ENCODE measurements at places on chromosomes 12 and 14.

DNA sequence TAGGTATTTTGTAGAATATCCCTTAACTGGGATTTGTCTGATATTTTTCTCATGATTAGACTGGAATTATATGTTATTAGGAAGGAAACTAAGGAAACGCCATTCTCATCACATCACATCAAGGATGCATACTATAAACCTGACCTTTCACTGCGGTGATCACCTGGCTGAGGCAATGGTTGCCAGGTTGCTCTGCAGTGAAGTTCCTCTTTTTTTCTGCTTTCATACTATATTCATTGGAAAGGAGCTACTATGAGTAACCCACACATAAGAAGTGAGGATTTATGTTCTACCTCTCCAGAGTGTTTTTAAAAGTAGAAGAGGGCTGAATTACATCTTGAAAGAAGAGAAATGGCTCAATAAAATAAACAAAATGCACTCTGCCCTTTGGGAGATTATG lies 31.0 kb upstream of the GRIP1 start:
- DNase-seq, result no peak

- DNase-seq, result no peak
Observed at GRCh38 chr12:77218278-77218677, 152.9 kb upstream of the E2F7 start.

DNA sequence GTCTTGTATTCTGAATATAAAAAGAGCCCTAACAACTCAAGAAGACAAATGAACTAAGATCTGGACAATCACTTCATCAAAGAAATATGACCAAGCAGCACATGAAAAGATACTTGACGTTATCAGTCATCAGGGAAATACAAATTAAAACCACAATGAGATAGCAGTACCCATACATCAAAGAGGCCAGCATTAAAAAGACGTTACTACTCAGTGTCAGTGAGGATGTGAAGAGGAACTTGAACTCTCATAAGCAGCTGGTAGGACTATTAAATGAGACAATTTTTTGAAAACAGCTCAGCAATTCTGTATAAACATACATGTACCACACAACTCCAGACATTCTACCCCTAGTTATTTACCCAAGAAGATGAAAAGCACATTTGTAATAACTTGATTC lies 55.9 kb downstream of the FERMT2 start:
- DNase-seq, result no peak

- DNase-seq, result no peak
Observed at GRCh38 chr14:59870277-59871165, at the start of gene RTN1. RTN1 (minus strand) TSS chr14:59870776; CDS start chr14:59870630, 146 bp downstream.

DNA sequence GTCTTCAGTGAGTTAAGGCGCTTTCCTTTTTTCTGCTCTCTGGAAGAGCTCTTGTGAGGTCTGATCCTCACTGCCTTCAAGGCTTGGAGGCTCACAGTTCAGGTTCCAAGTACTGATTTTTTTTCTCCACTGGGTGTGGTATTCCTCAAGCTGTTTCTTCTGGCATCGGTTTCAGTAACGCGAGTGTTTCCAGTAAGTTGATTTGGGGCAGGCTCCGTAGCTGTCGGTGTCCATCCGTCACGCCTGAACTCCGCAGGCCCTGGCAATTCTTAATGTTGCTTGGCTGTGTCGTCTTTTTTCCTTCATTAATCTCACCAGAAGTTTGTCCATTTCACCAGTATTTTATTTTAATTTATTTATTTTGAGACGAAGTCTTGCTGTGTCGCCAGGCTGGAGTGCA lies 30.6 kb downstream of the LRCOL1 start:
- no peak for DNase-seq

DNA sequence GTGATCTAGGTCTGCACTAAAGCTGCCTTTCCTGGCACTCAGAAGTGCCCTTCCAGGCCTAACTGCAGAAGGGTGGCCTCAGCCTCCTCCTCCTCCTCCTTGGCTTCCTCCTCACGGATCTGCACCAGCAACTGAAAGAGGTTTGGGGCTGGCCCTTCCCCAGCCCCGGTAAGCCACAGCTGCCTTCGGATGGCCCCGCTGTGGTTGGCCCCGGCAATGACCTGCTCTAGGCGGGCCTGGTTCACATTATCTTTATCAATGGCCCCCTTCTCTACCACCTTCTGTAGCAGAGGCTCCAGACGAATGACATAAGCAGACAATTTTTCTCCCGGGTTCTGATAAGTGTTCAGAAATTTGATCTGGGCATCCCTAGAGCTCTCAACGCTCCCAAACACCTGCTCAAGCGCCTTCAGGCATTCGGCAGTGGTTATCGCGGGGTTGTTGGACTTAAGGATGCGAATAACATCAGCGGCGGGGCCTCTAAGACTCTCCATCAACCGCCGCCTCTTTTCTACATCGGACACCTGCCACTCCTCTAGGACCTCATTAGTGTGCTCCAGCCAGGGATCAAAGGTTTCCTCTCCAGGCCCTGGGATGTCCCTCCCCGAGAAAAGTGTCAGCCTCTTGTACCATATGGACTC lies 1.5 kb downstream of the PNMA1 start:
- DNase-seq, result no peak

DNA sequence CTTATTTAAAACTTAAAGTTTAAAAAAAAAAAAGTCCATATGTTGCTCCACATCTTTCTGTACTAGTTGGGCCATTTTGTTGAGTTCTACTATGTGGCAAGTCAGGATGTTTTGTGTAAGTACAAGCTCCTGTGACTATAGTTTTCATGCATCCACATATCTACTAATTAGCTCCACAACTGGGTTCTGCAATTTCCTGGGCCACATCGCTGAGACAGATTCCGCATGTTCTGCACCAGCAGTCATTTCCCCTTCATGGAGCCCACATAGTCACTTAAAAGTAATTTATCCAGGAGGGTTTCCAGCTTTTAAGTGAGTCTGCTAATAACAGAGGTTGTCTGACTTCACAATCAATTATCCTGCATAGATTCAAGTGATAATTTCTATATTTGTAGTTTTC lies 461.4 kb downstream of the ZFP36L1 start:
- no peak for DNase-seq

GRCh38 chr14:31921721-31922120 lies 155.4 kb upstream of the ARHGAP5 start:
- no peak for DNase-seq

DNA sequence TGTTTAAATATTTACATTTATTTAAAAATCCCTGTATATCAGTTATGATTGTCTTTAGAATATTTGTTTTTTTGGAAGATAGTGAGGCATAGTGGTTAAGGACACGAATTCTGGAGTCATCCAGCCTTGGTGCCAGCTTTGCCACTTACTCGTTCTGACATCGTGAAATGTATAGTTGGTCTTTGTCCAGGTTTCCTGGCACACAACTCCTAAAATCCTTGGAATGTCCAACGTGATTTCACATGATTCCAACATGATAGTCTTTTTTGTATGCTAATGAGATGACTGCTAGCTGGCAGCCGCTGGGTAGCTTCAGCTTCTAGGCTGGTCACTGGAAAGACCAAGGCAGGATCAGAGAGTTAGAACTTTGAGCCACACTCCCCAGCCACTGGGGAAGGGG lies 64.8 kb downstream of the PRICKLE1 start:
- DNase-seq, result no peak

- no peak for DNase-seq
Observed at GRCh38 chr12:51951843-51952722, 584 bp downstream of the ACVR1B start.

DNA sequence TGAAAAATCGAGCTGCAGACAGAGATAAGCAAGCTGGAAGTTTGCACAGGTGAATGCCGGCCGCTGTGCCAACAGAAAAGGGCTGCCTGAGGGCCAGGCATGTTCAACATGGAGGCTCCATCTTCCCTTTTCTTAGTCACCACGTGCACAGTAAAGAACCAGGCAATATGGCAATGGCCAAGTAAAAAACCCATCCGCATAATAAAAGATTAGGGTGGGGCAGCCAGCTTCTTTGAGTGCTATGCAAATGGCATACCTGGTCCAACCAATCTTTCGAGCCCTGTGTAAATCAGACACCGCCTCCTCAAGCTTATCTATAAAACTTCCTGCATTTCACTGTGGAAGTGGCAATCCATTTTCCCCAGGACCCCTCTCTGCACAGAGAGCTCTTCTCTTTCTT lies 16.7 kb downstream of the PNP start:
- DNase-seq, result no peak

- DNase-seq, result no peak
Observed at GRCh38 chr14:58535044-58535443, 102.7 kb upstream of the DACT1 start.

DNA sequence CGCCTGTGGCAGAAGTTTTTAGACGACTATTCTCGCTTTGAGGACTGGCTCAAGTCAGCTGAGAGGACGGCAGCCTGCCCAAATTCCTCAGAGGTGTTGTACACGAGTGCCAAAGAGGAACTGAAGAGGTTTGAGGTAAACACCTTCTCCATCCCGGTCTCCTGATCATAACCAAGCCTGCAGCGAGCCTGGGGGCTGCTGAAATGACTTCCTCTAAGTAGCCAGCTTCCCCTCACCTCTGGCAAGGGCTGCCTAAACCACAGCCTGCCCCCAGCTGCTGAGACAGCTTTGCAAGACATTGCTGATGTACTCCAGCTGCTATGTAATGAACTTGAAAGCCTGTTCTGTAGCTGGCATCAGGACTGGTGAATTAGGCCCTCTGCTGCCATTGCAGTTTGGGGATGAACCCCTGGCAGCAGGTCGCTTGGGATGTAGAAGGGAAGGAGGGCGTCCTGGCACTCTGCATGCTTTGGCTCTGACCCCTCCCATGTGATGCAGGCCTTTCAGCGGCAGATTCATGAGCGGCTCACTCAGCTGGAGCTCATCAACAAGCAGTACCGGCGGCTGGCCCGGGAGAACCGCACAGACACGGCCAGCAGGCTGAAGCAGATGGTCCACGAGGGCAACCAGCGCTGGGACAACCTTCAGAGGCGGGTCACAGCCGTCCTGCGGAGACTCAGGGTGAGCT lies 84.6 kb downstream of the ESR2 start:
- DNase-seq, result no peak

GRCh38 chr12:106773286-106774004 lies 1.0 kb upstream of the RIC8B start:
- DNase-seq, result no peak

- no peak for DNase-seq
Observed at GRCh38 chr14:52769887-52770286, 21.5 kb downstream of the GNPNAT1 start.

GRCh38 chr12:67477681-67478265 lies 170.8 kb upstream of the DYRK2 start:
- no peak for DNase-seq

- no peak for DNase-seq
Observed at GRCh38 chr12:119036878-119037825, 55.8 kb downstream of the SRRM4 start.

DNA sequence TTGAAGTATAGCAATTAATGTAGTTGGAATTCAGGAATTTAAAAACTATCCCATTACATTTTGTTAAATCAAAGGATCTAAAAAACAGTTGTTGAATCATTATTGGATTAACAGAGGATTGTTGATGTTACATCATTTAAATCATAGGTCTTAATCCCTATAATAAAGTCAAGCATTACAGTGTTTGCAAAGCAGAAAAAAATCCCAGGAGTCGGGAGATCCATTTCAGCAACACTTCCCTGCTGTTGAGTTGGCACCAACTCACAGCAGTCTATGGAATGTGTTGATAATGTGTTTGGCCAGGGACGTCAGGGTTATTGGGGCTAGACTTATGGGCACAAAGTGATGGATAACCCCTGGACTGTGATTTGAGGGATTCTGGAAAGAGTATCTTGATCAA lies 99.1 kb upstream of the TMTC1 start:
- no peak for DNase-seq

DNA sequence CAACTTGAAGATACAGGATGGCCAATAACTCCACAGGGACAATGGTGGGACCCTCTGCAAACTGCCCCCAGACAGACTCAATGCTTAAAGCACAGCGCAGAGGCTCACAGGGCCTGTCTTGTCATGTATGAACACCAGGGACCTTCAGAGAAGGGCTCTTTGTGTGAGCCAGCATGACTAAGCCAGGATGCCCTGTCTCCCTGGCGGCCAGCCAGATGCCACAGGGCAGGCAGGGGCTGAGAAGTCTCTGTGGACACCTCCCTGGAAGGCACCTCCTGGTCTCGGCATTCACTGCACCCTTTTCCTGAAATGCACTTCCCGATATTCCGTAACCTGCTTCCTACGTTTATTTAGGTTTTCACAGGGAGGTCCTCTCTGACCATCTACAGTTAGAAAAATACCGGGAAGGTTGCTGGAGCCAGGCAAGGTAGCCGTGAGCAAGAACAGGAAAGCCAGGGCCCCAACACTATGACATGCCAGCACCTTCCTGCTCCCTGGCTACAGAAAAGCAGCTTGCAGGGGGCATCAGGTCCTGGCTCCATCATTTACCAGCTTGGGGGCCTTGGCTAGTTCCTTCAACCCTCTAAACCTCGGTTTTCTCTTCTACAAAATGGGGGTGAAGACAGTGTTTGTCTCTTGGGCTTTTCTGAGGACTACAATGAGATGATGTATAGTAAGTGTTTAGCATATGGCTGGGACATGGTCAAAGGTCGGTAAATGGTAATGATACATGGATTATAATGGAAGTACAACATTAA lies 65.0 kb downstream of the PITPNM2 start:
- no peak for DNase-seq

DNA sequence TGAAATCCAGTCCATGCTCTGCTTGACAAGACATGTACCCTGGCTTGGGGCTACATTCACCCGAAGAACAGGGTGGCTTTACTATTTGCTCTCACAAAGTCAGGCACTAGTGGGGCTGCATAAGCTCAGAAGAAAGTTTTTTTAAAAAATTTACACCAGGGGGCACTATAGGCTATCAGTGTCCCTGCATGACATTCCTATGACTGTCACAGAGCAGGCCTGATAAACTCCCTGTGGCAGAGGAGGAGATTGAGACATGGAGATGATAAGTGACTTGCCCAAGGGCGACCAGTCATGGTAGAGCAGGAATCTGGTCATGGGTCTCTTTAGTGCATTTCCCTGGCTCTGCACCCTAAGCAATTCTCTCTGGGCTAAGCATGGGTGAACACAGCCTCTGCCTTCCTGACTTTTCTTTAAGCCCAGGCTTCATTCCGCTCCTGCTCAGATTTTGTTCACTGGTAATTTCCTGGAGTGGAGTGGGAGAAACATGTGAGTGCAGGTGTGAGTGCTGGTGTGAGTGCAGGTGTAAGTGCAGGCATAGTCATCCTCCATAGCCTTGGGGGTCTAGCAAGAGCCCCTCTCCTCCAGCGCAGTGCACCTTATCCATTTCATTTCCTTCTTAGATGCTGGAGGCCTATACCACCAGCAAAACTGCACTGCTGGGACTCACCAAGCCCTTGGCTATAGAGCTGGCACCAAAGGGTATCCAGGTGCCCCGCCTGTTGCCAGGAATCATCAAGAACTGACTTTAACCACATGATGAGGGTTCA lies 91.6 kb downstream of the DHRS2 start:
- DNase-seq, result no peak

- DNase-seq, result no peak
Observed at GRCh38 chr12:124786061-124786964, 77.4 kb downstream of the SCARB1 start.

GRCh38 chr12:25825446-25825845 lies 133.0 kb upstream of the RASSF8 start:
- DNase-seq, result no peak
